ENCODE measurements at places on chromosomes 11 and 22.

- DNase-seq = no peak
Measured at GRCh38 chr22:42909363-42910058, 52.4 kb upstream of the ARFGAP3 start.

DNA sequence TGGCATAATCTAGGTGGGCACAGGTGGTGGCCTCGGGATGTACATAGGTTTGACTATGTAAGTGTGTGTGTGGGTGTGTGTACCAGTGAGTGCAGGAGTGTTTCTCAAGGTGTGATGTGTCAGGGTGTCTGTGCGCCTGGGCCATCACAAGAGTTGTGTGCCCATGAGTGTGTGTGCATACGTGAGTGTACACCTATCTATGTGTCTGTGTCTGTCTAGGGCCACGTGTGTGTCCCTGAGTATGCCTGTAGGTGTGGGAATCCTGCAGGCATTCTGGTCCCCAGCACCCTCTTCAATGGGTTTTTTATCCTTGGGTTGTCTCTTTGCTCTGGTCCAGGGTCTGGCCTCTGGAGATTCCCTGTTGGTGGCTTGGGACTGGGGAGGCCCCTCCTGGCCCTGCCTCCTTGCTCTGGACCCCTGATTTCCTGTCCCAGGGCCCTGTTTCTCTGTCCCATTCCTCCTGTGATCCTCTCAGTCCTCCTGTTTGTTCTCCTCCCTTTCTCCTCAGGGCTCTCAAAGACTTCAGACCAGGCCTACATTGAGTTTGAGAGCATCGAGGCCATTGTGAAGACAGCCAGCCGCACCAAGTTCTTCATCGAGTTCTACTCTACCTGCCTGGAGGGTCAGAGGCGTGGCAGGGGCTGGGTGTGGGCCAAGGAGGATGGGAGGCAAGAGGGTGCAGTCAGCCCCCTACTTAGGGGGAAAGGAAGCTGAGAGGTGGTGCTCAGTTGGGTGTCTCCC lies 9.4 kb downstream of the INPPL1 start:
- DNase-seq = no peak

- DNase-seq = no peak
Measured at GRCh38 chr22:38715852-38716251, 10.1 kb downstream of the GTPBP1 start.

DNA sequence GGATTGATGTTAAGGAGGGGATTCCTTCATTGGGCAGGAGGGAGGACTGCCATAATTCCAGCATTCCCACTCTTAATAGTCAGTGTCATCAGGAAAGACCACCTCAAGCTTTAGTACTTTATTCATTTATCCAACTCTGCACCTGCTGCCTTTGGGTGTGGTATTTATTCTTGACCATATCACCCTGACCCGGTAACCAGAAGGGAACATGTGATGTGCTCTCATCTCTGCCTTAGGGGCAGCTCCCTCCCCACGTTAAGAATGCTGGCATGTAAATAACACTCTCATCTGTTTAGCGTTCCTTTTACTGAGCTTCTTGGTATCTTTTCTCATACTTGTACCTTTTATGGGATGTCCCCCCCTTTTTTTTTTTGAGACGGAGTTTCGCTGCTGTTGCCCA lies 7.7 kb downstream of the CAT start:
- no peak for DNase-seq

All from activated T-cell treated with anti-CD3 and anti-CD28 coated beads, Interleukin-2, amount 50 U/mL, for 1 hour (primary cell).